ENCODE measurements at places on chromosomes 1 and 21. TPM values are rescaled to one million over a fixed set of nuclear protein-coding genes. Genes with fewer than 3 reads are reported as not detected.

The S100A2 gene
- total RNA-seq: 26.2 TPM

The GNB1 gene
- 123 TPM for total RNA-seq

The UTS2 gene
- 0.16 TPM for total RNA-seq

The MTARC2 gene
- 31.0 TPM for total RNA-seq

The WNT9A gene
- total RNA-seq: 2.7 TPM

The FAM72C gene
- total RNA-seq: 0.53 TPM

The DYRK3 gene
- 12.8 TPM for total RNA-seq

The NID1 gene
- total RNA-seq: 158 TPM

Measured in urinary bladder (tissue), 4 donors.